H1 (cell line): ENCODE measurements at places on chromosomes 2 and 18. TPM values are rescaled to one million over a fixed set of nuclear protein-coding genes. Genes with fewer than 3 reads are reported as not detected.

DNA sequence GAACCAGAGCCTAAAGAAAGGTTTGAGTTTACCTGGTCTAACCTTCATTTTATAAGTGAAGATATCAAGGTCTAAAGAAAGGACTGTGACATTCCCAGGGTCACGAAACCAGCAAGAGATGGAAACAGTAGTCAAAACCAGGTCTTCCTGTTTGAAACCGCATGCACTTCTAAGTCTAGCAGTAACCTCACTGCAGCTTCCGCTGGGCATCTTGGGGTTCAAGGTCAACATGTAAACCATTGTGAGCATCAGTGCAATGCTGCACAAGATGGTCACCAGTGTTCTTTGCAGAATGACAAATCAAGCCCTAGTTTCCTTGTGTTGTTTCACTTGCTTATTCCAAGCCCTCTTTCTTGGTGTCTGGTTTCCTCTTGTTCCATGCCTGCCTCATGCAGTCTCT, 292.9 kb upstream of the MEX3C start:
- no peak for DNase-seq

DNA sequence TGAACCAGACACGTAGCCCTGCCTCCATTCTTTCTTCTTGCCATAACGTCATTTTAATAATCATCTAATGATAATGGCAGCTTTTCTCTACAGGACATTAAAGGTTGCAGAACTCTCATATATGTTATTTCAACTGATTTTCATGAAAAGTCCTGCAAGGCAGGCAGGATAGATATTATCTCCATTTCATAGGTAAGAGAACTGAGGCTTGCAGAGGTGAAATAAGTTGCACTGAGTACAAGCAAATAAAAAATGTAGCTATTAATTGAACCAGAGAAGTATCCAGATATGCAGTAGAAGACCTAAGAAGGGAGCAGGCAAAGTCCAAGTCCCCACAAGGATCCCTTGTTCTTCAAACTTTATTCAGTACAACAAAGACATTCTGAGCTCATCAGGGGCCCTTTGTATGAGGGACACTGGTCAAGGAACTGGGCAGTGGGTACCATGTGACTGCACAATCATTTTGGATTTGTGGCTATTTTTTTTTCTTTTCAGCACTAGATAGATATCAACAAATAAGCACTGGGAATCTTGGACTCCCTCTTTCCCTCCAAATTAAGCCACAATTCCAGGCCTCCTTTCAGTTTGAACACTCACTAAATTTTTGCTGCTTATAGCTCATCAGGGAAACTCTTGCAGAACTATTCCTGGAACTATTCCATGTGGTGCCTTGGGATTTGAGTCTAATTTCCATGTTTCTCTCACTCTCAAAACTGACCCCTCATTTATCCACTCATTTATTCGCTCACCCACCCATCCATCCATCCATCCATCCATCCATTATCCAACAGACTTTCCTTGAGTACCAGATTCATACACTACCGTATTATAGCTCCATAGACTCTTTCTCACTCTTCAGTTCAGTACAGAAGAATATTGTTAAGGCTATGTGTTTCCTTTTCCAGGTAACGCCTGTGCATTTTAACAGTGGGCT, 44.6 kb downstream of the APOB start:
- DNase-seq: no peak

- no peak for DNase-seq
Measured at GRCh38 chr2:86140969-86141392, 34.9 kb downstream of the PTCD3 start.

DNA sequence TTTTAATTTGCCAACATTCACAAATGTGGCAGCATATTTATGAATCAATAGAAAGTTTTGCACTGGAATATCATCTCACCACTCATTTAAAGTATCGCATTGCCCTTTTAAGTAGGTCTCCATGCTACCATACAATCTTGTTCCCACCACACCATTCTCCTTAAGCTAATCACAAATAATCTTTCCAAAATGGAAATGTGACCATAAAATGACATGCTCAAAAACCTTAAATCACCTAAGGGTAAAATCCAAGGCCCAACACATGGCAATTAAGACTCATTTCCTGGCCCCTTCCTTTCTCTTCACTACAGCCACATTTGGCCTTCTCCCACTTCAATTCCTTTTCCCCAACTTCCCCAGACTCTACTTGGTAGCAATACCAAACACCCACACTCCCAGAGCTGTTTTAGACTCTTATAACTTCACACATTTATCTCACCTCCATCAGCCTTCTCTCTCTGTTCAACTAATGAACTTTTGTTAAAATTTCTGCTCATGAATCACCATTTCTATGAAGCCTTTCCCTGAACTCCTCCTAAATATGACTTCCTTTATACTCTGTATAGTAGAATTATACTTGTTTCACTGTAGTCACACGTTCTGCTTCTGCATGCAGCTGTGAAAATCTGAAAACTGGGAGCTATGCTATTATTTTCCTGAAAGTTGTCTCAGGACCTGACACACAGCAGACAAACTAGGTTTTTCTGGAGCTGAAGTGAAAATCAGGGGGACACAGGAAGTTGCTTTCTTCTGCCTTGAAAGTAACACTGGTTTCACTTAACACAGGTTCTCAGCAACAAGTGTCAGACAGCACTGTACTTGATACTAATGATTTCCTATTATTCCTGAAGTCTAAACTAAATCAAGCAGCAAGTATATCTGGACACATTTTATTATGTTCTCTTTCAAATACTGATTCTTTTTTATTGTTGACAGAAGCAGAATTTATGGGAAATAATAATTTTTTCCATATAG, 303.9 kb downstream of the ZEB2 start:
- DNase-seq: no peak

DNA sequence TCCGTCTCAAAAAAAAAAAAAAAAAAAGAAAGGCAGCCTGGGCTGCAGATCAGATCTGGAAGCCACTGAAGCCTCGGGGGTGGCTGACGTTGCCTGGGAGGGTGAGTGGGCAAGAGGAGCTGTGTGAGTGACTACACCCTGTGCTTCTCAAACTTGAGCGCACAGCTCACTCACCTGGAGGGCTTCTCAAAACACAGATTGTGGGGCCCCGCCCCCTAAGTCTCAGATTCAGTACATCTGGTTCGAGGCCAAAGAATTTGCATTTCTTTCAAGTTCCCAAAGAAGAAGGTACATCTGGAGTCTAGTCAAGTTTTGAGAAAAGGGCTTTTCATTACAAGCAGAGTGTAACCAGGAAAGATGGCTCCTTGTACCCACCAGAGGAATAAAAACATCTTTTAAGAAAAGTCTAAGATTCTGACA, 97.7 kb upstream of the CAB39 start:
- peak; percentile 43 for DNase-seq

- DNase-seq: no peak
Measured at GRCh38 chr2:152585830-152586484, 131.3 kb downstream of the PRPF40A start.

- no peak for DNase-seq
Measured at GRCh38 chr2:30366199-30366691, 80.8 kb upstream of the LCLAT1 start.

DNA sequence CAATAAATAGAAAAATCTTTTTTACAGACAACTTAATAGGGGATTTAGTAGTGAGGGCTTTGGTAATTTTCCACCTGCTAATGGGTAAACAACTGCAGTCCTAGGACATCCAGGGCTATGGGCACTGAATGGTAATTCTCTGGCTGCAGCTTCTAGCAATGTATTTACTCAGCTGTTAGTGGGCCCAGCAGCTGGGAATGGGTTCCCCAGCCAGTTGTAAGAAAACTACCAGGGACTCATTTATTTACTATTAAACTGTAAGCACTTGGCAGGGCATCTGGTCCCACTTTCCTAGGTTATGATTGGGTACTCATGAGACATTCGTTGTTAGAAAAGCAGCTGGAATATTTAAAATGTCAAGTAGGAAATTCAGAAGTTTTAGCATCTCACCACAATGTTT, 363.8 kb upstream of the TRIB2 start:
- DNase-seq: no peak

- no peak for DNase-seq
Measured at GRCh38 chr2:198628596-198628995, 824.2 kb downstream of the PLCL1 start.

GRCh38 chr2:120797421-120798221, 62.0 kb downstream of the GLI2 start:
- no peak for DNase-seq

DNA sequence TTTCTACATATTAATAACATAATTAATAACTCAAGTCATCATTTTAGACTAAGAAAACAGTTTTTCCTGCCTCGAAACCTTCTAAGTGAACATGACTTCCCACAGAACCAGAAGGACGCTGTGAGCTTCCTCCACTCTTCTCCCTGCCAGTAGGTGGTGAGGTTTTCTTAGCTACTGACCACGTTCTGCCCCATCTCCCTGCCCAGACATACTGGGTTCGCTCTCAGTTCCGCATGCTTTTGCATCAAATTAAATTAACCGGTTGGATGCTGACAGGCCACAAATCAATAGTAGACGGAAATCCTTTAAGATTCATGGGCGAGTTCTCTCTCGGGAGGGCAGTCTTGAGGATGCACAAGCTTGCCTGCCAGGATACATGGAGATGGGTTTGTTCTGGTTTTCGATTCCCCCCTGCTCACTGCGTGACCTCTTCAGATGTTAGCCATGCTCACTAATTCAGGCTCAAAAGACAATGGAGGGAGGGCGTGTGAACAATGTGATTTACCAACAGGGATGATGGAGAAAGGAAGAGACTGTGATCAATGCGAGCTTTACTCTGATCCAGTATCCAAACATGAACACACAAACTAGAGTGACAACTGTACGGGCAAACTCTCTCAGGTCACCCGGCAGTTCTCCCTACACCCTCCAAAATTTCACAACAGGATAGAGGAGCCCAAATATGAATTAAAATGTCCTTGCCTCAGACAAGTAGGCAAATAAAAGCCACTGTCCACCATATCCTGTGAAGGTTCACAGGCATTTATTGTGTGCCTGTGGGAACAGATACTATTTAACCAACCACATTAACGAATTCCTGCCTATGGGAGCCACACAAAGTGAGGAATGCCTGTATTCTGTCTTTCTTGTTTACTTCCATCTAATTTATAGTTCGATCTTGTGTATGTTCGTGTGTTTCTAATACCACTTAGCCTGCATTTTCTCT, 375.7 kb downstream of the EIPR1 start:
- no peak for DNase-seq

- no peak for DNase-seq
Measured at GRCh38 chr2:109663721-109664120, 49.6 kb downstream of the SOWAHC start.

GRCh38 chr2:222813177-222813843, 47.5 kb upstream of the ACSL3 start:
- no peak for DNase-seq

GRCh38 chr2:233422050-233422639, 67.9 kb downstream of the DGKD start:
- DNase-seq: peak; percentile 42

GRCh38 chr2:124566518-124566970, 541.5 kb downstream of the CNTNAP5 start:
- no peak for DNase-seq

GRCh38 chr18:26656431-26656943, 108.1 kb upstream of the KCTD1 start:
- DNase-seq: peak; percentile 59

DNA sequence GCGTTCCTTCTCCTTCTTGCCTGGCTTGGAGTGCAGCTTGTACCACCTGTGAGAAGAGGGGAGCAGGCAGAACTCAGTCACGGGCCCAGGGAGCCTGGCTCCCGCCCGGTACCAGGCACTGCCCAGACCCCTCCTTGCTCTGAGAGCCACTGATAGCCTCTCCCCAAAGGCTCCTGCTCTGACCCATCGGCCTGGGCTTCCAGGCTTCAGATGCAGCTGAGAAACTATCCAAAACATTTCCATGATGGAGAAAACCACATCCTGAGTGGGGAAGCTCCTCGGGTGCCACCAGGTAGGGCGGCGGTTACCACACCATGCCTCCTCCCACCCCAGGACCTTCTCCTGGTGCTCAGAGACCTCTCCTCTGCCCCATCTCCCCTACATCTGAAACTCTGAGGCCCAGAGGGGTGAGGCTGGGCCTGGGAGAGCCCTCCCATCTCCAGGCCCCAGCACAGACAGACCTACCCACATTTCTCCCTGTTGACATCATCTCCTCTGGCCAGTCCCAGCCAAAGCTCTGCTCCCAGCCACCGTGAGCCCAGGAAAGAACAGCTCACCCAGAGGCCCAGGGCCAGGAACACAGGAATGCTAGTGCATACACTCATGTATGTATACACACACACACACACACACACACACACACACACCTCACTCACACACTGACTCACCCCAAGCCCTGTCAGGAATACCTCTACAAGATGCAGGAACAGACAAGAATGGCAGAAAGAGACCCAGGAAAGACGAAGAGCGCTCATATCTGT, 17.9 kb upstream of the SFXN5 start:
- DNase-seq: no peak

DNA sequence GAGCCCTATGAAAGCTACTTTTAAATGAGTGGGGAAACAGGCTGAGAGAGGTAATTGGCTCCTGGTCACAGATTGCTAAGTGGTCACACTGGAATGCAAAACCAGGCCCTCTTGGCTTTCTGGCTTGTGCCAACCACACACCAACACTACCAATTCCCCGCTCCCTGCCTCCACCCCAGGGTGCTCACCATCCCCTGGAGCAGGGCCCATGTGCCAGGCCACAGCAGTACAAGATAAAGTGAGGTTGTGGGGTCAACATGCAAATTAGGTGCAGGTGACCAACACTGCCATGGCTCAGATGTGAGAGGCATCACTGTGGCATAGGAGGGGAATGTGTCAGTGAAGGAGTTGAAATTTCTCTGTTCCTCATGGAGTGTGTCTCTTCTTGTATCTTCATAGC, 312.5 kb downstream of the MYCN start:
- DNase-seq: no peak

GRCh38 chr2:238290091-238290509, 1.7 kb upstream of the PER2 start:
- DNase-seq: no peak

- DNase-seq: no peak
Measured at GRCh38 chr2:113124984-113125855, 2.2 kb upstream of the IL1RN start.

DNA sequence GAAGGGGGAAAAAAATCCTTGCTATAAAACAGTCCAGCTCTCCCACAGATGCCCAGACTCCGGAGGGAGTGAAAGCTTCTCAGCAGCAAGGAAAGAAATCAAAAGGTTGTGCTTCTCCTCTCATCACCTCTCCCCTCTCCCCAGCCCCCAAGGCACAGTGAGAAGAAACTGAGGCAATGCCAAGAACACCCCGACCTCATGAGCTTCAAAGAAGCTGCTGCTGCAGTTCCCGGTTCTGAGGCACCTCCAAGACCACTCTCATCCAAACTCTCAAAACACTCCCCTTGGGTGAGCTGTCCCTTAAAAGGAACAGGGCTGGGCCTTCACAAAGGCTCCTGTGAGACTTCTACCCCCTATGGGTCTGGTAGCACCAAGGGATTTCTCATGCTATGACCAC, 62.0 kb upstream of the KLF7 start:
- no peak for DNase-seq

GRCh38 chr2:38907743-38908562, 18.3 kb downstream of the ARHGEF33 start:
- no peak for DNase-seq

Gene MRPL30
- total RNA-seq: 43.4 and 46.2 TPM in 2 replicates

Gene ELOA2
- total RNA-seq: not detected in 2 replicates

Gene GAL3ST2
- total RNA-seq: not detected in 2 replicates

Gene RGPD4
- total RNA-seq: 0.08 TPM in 1 of 2 replicates, not detected in the other

Gene RNF144A
- total RNA-seq: 15.0 and 15.1 TPM in 2 replicates

Gene TMEM17
- 0.69 and 0.99 TPM in 2 replicates for total RNA-seq

Gene TPO
- not detected in 2 replicates for total RNA-seq

Gene CCDC142
- 10.7 and 12.1 TPM in 2 replicates for total RNA-seq

Gene ADGRF3
- total RNA-seq: 0.69 and 0.75 TPM in 2 replicates

Gene TMEM127
- total RNA-seq: 25.0 and 25.4 TPM in 2 replicates

Gene GCKR
- total RNA-seq: 0.57 and 1.2 TPM in 2 replicates

Gene SERPINB5
- total RNA-seq: 0.23 TPM in 1 of 2 replicates, not detected in the other
